ENCODE measurements at places on chromosomes 1 and 21. TPM values are rescaled to one million over a fixed set of nuclear protein-coding genes. Genes with fewer than 3 reads are reported as not detected.

The PSRC1 gene
- total RNA-seq, result 22.7 TPM

The CFHR5 gene
- not detected for total RNA-seq

The ARHGEF2 gene
- 46.0 TPM for total RNA-seq

The SELENON gene
- total RNA-seq, result 61.0 TPM

The TSEN15 gene
- total RNA-seq, result 29.9 TPM

The DMBX1 gene
- total RNA-seq, result 0.76 TPM

The PCBP3 gene
- total RNA-seq, result 0.77 TPM

The ERICH3 gene
- total RNA-seq, result not detected

The C8A gene
- not detected for total RNA-seq
